ENCODE measurements at places on chromosomes 4 and X.

GRCh38 chrX:106742805-106743204 is 16.3 kb downstream of the RNF128 start:
- no peak for DNase-seq

GRCh38 chr4:46994007-46994405 is 625 bp upstream of the GABRA4 start:
- no peak for DNase-seq

- no peak for DNase-seq
Observed at GRCh38 chr4:183118585-183118984, 19.5 kb downstream of the WWC2 start.

DNA sequence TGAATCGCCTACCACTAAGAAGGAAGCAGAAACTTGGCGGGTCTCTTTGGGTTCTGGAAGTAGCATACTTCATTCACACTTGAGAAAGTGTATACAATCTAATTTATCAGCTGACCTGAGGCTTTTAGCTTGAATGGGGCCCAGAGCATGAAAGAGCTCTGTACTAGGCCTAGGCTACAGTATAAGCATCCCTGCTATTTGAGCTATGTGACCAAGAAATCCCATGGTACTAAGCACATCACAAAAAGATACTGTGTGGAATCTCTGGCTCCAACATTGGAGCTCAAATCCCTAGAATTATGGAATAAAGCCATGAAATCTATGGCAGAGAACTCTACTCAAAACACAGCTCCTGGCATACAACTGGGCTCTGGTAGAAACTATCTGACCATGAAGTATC is 43.9 kb upstream of the CCDC149 start:
- no peak for DNase-seq

- DNase-seq = no peak
Observed at GRCh38 chr4:1967512-1968149, 41.1 kb downstream of the NELFA start.

DNA sequence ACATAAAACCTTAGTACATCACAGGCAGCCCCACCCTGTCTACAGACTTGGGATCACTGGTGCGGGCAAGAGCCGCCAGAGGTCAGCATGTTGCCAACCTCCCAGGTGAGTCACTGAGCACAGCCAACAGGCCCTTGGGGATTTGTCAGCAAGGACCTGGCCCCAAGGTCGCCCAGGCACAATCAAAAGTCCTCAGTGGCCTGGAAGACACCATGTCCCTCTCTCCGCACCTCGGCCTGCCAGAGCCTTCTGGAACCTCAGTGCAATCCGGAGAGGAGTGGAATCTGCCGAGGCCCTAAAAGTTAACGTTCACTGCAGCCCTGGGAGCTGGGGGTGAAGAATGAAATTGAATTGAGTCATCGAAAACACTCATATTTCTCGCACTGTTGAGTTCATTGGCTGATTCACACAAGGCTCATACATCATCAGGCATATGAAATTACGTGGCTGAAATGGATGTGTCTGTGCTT is 74.3 kb downstream of the WFS1 start:
- no peak for DNase-seq

DNA sequence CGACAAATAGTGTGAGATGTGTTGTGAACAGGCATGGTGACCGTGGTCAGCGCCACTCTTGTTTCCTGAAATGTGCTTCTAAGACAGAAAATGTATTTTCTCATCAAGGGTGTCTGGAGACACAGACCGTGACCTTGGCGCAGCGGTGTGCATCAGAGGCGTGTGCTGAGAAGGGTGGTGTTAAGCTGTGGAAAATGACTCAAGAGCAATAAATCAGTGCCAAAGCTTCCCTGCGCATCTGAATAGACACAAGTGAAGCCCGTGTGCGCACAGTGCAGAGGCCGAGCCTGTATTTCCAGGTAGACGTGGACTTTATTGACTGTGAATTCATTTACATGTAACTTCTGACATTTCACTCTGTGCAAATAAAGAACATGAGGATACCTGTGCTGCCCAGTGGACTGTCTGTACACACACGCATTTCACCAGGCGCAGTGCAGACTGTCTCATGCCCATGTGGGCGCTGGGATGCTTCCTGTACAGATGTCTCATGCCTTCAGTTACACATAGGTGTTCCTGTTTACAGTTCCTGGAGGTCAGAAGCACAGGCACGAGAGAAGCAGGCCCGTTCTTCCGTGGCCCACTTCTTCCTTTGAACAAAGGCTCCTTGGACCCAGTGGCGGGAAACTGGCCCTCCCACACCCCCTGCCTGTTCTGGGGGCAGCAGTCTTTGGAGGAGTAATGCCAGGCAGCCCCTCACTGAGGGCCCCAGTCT is 31.9 kb downstream of the NSG1 start:
- no peak for DNase-seq

GRCh38 chr4:22482250-22483127 is 33.4 kb downstream of the ADGRA3 start:
- no peak for DNase-seq

DNA sequence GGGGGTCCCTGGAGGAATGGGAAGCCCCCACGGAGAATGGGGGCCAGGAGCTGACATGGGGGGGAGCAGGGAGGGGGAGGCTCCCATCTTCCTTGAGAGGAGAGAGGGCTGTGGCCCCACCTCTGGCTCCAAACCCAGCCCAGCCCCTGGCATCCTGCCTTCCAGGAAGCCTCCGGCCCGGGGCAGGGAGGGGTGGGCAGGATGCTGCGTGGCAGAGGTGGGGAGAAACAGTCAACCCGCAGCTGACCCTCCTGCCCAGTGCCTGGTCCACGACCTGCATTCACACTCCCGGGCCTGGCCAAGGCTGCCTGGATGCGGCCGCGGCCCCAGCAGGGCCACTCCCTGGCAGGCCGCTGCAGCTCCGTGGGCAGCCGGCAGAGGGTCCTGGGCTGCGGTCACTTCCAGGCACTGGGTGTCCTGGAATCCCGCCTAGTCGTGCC is 39.0 kb downstream of the CPLX1 start:
- DNase-seq = no peak

GRCh38 chr4:36177946-36178345 is 66.4 kb downstream of the ARAP2 start:
- no peak for DNase-seq

DNA sequence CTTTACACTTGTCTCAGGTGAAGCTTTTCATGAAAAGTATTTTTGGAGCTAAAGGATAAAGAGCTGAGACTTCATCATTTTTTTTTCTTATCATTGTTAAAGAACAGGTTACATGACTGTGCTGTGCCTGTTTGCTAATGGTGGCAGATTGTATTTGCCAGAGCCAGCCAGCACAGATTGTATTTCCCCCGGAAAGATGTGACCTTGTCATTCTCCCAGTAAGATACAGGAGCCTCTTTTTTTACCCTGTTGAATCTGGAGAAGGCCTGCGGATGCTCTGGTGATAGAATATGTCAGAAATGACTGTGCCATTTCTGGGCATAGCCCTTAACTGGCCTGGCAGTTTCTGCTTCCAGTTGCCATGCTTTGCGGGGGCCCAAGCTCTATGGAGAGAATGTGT is 91.9 kb downstream of the GPRIN3 start:
- no peak for DNase-seq

- no peak for DNase-seq
Observed at GRCh38 chr4:10096978-10097335, 19.6 kb downstream of the WDR1 start.

DNA sequence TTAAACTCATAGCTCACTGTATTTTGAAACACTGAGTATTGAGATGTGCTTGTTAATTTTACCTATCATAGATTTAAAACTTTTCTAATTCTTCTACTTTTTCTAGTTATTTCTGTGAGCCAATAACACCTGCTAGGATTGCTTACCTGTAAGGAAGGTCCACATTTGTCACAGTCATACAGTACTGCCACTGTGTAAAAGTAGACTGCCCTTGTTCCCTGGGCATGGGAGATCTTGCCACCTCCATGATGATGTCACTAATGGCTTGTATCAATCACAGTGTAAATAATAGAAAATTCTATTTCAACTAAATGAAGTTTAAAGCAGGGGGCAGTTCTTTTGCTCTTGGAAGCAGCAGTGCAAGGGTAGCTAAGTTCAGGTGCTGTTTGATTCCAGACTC is 35.9 kb downstream of the GK start:
- DNase-seq = no peak

DNA sequence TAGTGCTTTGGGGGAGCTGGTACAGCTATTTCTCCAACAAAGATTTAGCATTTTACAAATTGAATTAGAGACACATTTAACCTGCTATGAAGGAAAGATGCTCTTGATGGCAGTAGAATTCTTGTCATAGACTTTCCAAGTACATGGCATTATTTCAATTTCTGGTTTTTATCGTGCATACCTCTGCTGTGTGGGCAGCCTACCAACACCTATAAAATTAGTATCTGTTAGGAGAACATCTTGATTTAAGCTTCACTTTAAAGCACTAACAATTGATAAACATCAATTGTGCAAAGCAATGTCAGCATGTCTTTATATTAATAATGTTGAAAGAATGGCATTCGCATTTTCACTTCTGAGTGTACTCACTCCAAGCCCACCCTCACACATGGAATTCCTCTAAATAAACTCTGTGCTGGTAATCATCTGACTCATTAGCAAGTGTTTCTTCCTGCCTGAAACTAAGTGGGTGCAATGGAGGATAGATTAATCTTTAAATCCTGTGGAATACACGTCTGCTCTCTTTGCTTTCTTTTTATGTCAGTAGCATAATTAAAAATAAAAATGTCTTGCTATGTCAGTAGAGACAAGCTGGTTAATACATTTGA is 279.8 kb upstream of the MAGEB18 start:
- no peak for DNase-seq

DNA sequence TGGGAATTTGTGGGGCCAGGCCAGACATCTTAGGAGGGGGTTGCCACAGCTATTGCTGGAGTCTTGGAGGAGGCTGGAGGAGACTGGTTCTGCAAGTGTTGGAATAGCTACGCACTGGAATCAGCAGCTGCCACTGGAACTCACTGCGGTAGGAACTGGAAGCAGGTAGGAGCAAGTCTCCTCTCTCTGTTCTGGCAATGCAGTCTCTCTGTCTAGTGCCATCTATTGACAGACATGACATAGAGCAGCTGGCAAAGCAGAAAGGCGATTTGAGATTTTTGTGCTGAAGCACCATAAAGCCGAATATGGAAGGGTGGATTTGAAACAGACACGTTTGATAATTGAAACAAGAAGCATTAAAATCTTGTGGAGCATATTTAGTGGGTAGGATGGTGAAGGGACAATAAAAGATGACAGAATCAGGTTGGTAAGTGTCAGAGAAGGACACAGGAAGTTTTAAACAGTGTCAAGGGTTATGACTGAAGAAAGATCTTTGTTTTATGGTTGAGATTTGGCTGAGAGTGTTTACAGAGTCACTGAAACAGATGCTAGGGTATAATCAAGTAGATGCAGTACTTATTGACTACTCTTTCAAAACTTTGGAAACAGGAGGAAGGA is 23.5 kb upstream of the SYNPO2 start:
- no peak for DNase-seq

DNA sequence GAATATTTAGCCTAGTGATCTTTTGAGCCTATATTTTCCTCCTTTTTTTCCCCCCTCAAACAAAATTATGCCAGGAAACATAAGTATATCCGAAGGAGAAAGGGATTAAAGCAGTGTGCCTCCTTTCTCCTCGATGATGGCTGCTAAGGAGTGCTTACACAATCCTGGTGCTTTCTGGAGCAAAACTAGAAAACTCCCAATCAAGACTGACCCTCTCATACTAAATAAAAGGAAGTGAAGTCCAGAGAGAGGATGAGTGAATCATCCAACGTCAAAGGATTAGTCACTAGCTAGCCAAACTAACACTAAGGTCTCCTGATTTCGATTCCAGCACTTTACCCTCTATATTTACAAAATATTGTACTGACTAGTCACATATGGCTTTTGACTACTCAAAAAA is 146.8 kb downstream of the PPP3CA start:
- no peak for DNase-seq

GRCh38 chr4:144970597-144970996 is 127.4 kb downstream of the ANAPC10 start:
- DNase-seq = no peak

- DNase-seq = no peak
Observed at GRCh38 chrX:68685685-68686084, 38.2 kb downstream of the STARD8 start.

- DNase-seq = no peak
Observed at GRCh38 chr4:185745891-185746290, 66.1 kb downstream of the SORBS2 start.

GRCh38 chrX:133786382-133786781 is 199.0 kb downstream of the GPC3 start:
- no peak for DNase-seq

- DNase-seq = no peak
Observed at GRCh38 chrX:132041015-132041414, 17.9 kb downstream of the STK26 start.

GRCh38 chr4:130131536-130131935 is 1035.6 kb downstream of the C4orf33 start:
- DNase-seq = no peak

DNA sequence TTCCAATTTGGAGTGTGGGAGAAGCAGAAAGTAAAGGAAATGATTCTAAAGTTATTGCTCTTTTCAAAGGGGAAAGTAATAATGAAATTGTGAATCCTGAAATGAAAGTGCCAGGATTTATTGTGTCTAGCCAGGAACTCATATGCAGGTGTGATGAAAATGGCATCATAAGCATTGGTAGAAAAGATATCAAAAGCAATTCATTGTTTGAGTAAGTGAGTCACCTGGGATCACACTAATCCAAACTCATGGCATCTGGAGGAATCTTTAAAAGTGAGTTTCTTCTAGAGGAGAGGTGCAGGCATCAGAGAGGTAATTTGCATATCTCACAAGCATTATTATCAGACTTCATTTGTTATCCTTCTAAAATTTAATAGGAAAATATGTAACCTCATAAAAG is 84.7 kb downstream of the LARP7 start:
- no peak for DNase-seq

GRCh38 chr4:83851261-83852084 is 315.6 kb downstream of the GPAT3 start:
- DNase-seq = no peak

- DNase-seq = no peak
Observed at GRCh38 chr4:147042046-147042445, 96.4 kb upstream of the TTC29 start.

GRCh38 chr4:84381759-84382158 is 117.3 kb downstream of the NKX6-1 start:
- DNase-seq = no peak

DNA sequence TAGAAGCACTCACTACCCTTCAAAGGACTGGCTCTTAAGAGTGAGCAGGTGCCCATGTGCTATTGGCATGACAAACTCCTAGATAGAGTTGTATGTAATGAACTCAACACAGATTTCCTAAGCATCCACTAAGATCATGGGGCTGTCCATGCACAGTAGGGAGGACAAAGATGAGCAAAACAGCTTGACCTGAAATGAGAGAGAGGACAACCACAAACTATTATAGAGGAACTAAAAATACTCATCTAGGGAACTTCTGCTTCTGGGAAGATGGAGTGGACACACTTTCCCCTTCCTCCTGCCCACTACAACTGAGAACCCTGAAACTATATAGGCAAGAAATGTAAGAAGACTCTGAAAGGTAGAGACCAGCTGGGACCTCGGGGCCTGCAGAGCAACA is 20.8 kb upstream of the TMEM128 start:
- DNase-seq = no peak

DNA sequence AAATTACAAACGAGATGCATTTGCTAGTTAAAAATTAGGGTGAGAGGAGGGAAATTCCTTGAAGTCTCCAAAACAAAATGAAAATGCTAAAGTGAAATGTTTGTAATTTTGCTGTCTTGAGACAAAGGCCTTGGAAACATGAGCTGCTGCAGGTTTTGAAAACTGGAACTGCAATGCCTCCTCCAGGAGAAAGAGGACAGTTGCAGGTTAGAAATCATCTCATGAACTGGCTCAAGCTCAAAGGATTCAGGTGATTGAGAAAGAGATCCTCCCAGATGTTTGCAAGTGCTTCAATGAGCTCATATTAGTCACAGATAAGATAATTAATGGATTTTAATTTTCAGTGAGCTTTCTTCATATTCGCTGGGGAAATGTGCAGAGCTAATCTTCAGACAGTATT is 32.4 kb downstream of the SMPX start:
- DNase-seq = no peak

Measured in stimulated activated CD8-positive, alpha-beta memory T cell treated with anti-CD3 and anti-CD28 coated beads, Interleukin-7, amount 100 ng/mL, for 1 hour (primary cell).